Stomach (tissue), 19 donors: ENCODE measurements at places on chromosomes 5 and 9. TPM values are rescaled to one million over a fixed set of nuclear protein-coding genes. Genes with fewer than 3 reads are reported as not detected.

DNA sequence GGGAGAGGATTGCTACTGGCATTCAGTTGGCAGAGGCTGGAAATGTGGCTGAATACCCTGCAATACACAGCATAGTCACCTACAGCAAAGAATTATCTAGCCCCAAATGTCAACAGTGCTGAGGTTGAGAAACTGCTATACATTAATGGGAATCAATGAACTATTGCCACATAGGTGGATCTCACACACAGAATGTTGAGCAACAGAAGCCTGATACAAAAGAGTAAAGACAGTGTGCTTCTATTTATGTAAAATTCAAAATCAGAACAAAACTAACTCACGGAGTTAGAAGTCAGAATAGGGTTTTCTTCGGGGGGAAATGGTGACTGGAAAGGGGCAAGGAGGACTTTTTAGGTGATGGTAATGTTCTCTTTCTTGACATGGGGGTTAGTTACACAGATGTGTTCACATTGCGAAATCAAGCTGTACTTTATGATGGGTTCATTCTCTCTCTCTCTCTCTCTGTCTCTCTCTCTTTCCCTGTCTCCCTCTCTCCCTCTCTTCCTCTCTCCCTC lies 45.7 kb upstream of the PANK3 start:
- no peak overlapping the region for H3K27ac ChIP-seq
- no peaks in the 10 kb centered on the region for H3K36me3 ChIP-seq
- H3K27me3 ChIP-seq = no peaks in the 10 kb centered on the region
- H3K4me3 ChIP-seq = no peak overlapping the region
- H3K4me1 ChIP-seq = no peaks in the 10 kb centered on the region
- no peak for DNase-seq

Gene SH3GLB2
- 138 TPM for total RNA-seq

GRCh38 chr5:180358694-180359093 lies 5.6 kb upstream of the GFPT2 start:
- no peak overlapping the region for H3K27ac ChIP-seq
- H3K4me3 ChIP-seq = no peak overlapping the region
- no peaks in the 10 kb centered on the region for H3K27me3 ChIP-seq
- DNase-seq = no peak
- peaks cover 4% of the 10 kb centered on the region for H3K4me1 ChIP-seq

DNA sequence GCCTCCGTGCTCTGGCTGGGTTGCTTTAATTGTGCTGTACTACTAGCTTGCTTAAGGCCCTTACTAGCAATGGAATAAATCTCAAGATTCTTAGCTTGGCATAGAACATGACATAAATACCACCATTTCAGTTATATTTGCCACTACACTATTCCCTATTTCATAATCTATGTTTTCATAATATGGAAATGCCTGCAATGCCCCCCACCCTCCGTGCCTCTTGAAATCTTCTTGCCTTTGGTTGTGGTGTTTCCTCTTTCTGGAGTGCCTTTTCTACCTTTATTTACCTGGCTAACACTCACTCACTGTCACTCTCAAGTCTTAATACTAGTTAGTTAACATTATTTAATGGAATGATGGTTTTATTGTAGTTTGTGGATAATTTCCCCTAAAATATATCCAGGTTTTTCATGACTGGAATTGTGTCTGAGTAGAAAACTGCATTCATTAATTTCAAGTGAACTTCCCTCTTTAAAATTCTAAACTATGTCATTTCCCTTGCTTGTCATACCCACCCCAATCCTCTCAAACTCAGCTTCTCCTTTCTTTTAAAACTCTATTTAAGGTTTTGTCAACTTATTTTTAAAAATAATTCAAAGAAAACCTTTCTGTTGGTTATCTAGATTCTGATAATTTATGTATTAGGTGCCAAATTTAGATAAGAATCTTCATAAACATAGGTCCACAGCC lies 521.7 kb upstream of the DAB2 start:
- H3K27ac ChIP-seq = no peak overlapping the region
- no peaks in the 10 kb centered on the region for H3K36me3 ChIP-seq

GRCh38 chr5:166338801-166339200 lies 1952.6 kb upstream of the WWC1 start:
- no peak for DNase-seq
- H3K4me3 ChIP-seq = no peak overlapping the region
- no peak overlapping the region for H3K27ac ChIP-seq
- no peaks in the 10 kb centered on the region for H3K36me3 ChIP-seq

Gene CCL27
- total RNA-seq = not detected
